ENCODE measurements at places on chromosomes 12 and 14.

GRCh38 chr14:73290279-73290678, 53.0 kb downstream of the PAPLN start:
- DNase-seq = no peak

DNA sequence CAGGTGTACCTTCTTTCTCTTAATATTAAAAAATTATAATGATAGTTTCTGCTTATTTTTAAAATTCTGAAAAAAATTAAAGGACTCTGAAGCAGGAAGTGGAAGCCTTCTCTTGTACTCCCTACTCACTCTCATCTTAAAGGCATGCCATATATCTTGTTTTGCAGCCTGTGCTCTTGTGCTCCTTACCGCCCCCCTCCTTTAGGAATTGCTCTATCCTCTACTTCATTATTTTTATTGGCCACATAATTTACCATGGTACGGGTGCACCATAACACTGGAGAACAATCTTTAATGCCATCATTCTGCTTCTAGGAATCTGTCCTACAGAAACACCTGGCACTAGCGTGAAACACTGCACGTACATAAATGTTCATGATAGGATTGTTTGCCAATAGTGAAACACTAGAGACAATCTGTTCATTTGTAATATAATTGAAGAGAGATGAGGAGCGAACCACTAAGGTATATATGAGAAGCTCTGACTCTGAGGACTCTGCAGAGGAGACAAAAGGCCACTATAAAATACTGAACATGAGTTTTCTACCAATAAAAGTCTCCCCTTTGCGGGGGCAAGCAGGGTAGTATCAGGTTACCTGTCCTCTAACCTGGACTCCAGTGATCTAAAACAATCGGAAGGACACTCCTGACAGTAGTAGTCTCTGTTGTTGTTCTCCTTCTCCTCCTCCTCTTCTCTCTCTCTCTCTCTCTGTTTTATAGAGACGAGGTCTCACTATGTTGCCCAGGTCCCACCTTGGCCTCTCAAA, 6.3 kb upstream of the NYNRIN start:
- DNase-seq = no peak

GRCh38 chr12:110928700-110929099, 8.3 kb upstream of the MYL2 start:
- no peak for DNase-seq

DNA sequence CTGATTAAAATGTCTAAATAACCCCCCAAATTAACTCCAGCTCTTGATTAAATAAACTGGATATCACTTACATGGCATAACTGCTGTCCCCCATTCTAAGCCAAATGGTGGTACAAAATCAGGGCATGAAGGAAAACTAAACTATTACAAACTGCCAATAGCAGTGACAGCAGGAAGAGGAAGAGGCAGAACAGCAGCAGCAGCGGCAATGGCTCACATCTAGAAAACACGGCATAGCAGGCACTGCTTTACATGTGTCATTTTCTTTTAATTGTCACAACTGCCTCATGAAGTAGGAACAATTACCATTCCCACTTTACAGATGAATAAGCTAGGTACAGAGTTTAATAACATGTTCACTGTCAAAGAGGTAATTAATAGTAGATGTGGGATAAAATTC, 92.0 kb downstream of the EPS8 start:
- DNase-seq = no peak

DNA sequence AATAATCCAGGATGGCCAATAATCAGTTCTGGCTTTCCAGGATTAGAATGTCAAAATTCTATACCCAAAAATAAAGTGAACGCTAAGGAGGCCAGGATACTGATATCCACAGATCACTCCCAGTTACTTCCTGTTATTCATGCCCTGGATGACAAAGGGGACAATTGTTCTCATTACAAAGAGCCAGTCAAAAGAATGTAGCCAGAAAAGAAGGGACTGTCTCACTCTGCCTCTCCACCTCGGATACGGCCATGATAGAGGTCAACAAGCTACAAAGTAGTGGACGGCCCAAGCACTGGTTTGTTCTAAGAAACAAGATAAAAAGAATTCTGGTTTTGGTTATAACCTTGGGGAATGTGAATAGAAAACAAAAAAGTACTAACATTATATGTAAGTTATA, 116.1 kb upstream of the ATF7IP start:
- peak; percentile 48 for DNase-seq

GRCh38 chr12:100612606-100613005, 39.1 kb downstream of the GAS2L3 start:
- DNase-seq = no peak

DNA sequence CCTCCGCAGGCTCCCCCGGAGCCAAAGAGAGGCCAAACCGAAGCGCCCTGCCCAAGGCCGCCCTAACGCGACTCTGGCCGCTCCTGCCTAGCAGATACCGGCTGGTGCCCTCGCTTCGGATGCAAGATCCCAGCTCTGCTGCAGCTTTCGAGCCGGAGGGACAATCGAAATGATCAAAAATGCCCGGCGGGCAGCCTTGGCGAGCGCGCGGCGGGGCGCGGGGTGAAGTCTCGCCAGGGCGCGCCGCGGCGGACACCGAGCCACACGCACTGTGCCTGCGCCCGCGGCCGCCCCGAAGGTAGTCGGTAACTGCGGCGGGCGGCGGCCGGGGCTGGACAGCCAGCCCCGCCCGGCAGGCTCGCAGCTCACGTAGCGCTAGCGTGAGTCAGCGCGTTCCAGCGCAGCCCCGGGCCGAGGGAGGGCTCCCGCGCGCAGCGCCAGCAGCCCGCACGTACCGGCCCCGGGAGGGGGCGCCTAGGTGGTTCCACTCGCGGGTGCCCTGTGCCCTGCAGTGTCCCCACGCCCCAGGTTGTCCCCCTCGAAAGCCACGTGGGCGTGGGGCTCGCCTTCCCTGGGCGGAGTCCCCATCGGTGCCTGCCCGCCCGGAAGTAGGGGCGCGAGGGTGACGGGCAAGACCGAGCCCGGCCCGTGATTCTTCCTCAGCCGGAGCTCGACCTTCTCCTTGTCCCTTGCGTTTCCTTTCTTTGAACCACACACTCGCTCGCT, 109.2 kb upstream of the EGLN3 start:
- peak; percentile 16 for DNase-seq

DNA sequence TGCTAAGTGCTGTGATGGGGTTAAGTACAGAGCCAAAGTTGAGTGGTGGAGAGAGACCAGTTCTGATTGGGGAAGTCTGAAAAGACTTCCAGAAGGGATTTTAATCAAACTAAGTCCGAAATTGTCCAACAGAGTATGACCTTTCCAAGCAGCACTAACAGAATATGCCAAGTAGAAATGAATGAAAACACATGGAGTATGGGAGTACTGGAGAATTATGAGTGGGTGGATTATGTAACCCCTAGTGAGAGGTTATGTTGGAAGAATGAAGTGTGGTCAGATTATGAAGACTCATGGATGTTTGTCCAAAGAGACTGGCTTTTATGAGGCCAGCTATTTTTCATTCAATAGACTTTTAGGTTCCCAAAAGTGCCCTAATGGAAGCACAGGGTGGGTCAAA, 94.0 kb upstream of the PLEKHA5 start:
- no peak for DNase-seq

DNA sequence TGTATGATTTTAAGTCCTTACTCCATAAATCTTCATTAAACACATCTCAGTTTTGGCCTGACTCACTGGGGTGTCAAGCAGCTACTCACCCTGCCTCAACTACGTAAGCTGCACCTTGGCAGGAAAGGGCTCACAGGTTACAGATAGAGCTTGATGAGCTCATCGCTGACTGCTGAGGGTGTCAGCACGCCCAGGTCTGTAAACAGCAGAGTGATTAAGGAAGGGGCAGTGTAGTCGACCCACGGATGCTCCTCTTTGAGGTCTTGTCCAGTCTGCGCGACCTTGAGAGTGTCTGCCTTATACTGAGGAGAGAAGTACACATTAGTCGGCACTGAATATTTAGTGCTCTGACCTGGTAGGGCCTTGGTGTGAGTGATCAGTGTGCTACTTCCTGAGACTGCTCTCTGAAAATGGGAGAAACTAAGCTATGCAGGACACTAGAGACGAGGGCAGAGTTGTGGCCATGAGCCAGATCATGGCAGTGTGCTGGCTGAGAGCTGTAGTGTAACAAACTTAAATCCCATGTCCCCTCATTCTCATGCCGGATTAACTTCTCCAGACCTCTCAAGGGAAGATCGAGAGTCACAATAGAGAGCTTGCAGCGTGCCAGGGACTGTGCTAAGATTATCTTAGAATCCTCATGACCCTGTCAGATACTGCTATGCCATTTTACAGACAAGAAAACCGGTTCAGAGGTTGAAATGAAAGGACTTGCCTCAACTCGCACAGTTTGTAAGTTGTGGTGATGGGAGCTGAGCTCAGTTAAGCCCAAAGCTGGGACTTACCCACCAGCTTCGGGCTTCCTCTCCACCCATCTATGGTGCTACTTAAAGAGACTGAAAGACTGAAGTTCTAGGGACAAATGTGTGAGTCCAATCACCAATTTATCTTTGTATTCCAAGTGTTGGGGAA, 11.6 kb downstream of the EIF2B1 start:
- DNase-seq = no peak

DNA sequence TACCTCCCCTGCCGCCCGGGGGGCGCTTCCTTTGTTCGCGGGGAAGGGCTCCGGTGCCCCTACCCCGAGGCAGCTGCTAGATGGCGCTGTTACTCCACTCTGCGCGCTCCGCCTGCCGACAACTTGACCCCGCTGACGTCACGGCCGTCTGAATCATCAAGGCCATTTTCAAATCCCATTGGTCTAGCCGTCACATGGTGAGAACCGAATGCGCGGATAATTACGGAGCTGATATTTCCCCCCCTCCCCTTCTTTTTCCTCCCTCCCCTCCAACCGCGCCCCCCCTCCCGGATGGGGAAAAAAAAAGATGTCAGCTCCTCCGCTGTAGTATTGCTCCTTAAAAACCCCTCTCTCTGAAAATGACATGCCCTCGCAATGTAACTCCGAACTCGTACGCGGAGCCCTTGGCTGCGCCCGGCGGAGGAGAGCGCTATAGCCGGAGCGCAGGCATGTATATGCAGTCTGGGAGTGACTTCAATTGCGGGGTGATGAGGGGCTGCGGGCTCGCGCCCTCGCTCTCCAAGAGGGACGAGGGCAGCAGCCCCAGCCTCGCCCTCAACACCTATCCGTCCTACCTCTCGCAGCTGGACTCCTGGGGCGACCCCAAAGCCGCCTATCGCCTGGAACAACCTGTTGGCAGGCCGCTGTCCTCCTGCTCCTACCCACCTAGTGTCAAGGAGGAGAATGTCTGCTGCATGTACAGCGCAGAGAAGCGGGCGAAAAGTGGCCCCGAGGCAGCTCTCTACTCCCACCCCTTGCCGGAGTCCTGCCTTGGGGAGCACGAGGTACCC, at the start of gene HOXC10:
Gene HOXC10 (plus strand): TSS at position 246 of the 791 bp plus-strand sequence. CDS start 114 bp downstream, at position 360.
- DNase-seq = no peak

- no peak for DNase-seq
These were observed 27.6 kb downstream of the KRT8 start for GRCh38 chr12:52877242-52877641.

- DNase-seq = no peak
These were observed 902 bp upstream of the CFL2 start for GRCh38 chr14:34715127-34715863.

DNA sequence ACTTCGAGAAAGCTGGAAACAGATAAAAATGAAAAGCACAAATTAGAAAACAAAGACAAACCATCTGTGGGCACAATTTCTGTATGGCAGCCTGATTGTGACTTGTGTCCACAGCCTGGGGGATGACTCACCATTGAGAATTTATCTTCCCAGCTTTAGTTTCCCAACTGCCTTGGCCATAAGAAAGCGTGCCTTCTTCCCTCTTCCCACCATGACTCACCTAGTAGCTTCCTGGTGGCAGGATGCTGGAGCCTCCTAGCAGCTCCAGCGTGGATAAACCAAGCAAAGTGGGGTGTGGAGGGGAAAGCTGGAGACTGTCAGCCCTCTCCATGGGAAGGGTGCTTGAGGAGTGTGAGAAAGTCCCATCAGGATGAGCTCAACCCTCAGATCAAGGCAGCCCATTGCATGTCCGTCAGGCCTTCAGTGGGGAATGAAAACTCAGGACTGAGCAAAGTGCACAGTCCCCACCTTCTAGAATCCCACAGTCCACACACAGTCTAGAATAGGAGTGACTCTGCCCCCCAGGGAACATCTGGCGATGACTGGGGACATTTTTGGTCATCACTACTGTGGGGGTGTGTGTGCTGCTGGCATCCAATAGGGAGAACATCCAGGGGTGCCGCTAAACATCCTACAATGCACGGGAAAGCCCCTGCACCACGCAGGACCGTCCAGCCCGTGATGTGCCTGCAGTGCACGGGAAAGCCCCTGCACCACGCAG, 22.4 kb upstream of the SERPINA6 start:
- DNase-seq = no peak

DNA sequence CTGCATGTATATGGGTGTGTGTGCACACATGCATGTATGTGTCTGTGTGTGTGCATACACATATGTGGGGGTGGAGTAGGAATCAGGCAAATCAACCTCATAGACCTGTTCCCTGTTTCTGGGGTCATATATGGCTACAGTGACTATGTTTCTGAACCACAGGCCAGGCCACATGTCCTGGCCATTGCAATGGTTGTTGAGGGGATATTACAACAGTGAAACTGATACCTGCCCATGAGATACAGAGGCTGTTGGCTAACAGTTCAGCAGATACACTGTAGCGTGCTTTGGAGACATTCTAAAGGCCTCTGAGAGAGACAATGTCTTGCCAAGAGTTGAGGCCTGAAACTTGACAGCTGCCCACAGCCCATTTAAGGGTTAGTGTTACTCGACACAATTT, 47.3 kb upstream of the FOS start:
- DNase-seq = no peak

GRCh38 chr14:68513137-68513536, 279.7 kb downstream of the ZFP36L1 start:
- no peak for DNase-seq

DNA sequence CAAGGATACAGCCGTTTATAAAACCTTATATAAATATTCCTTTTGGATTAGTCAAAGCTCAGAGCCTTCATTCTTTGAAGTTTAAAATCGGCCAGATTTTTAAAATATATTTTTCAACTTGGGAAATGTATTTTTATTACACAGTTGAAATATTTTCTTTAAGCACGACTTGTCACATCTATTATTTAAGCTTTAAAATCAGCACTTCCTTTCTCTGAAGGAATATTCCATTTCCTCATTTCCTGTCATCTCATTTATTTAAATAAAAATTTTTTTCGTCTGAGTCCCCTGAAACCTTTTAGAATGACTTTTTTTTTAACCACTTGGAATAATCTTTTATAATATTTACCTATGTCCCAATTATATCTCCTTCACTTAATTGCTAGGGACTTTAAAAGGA, 107.5 kb upstream of the PDE3A start:
- no peak for DNase-seq
